A549 treated with DMSO at 1 μM for 4 hours (cell line): ENCODE measurements at places on chromosomes 3 and 15. TPM values are rescaled to one million over a fixed set of nuclear protein-coding genes. Genes with fewer than 3 reads are reported as not detected.

The ACKR4 gene
- 0.03 TPM in 1 of 5 replicates, not detected in the others for total RNA-seq

The CCR3 gene
- not detected in 5 replicates for total RNA-seq

The SEMA3F gene
- total RNA-seq: 7.7 to 9.8 TPM (median 9.3 TPM) in 5 replicates

The AGTR1 gene
- 0.44 to 0.61 TPM (median 0.48 TPM) in 5 replicates for total RNA-seq

The GCSAM gene
- not detected in 5 replicates for total RNA-seq

The NKTR gene
- 9.0 to 13.9 TPM (median 12.5 TPM) in 5 replicates for total RNA-seq
